ENCODE measurements at places on chromosomes 16 and 17.

DNA sequence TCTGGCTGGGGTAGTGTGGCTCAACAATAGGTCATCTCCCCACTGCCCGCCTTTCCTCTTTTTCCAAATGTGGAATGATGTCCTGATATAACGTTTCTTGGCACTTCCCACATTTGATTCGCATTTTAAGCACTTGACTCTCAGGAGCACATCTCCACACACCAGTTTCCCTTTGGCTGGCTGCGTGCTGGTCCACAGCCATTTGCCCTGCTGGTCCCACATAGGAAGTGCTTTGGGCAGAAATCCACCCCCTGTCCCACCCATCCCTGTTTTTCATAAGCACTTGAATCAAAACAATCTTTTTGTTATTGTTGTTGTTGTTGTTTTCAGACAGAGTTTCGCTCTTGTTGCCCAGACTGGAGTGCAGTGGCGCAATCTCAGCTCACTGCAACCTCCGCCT, 24.0 kb upstream of the TNFRSF13B start:
- no peak for DNase-seq

- DNase-seq: peak; percentile 51
Measured at GRCh38 chr16:31427441-31428278, 500 bp downstream of the COX6A2 start.

DNA sequence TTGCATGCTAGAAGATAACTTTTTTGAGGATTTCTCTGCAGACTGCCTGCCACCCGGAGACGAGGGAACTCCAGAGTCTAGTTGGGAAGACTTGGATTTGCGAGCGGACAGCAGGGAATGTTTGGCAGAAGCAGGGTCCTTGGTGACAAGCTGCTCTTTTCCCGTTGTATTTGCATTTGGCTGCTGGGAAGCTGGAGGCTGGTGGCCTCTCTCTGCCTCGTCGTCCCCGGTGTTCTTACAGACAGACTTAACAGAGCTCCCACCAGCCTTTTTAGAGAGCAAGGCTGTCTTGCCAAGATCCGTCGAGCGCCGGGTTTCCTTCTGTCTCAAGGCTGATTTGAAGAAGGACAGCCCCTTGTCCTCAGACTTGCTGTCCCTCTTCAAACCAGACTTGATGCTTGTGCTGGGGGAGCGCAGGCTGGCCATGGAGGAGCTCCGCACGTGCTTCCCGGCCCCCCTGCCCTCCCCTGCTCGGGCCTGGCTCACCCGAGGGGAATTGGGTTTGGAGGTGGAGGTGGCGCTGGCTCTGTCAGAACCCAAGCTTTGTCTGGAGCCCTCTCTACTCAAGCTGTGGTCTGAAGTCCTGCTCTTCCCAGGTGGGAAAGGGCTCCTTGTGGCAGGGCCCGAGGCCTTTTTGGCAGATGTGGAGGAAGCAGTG, 81.0 kb downstream of the USP31 start:
- no peak for DNase-seq

DNA sequence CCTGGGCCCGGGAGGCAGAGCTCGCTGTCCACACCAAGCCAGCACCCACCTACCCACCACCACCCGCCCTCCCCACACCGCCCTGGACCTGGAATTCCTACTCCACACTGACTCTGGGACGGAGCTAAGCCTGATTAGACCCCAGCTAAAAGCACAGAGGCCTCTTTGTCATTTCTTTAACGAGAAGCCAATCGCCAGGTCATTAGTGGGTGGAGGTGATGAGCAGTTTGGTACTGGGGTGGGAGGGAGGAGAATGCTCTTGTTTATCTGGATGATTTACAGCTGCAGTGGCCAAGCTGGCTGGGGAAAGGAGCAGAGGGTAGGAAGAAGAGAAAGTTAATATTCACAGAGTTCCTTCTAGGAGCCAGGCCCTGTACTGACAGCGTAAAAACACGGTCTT, 6.0 kb upstream of the BHLHA9 start:
- DNase-seq: no peak

DNA sequence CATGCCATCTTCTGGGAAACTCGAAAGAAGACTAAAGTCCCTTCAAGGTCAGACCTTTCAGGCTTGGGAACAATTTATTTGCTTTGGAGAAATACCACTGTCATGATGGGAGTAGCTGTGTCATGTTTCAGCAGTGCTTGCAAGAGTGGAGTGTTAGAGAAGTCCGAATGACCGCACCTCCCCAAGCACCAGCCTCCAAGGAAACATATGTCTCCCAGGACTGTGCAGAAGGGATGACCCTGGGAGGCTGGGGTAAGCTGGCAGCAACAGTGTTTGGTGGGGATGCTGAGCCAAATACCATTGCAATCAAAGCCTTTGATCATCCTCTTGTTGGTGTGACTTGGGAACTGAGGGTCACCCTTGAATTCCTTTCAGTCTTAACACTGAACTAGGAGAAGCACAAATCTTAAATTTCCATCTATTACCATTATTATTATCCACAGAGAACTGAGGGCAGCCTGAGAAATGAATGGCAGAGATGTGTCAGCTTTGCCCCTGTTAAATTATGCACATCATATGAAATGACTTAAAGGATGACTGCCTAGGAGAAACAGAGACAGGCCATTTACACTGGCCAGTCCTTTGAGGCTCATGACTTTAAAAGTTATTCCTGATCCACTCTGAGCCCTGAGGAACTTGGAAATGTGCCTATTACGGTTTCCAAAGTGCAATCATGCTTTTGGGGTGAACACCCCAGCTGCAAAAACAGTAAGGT, 244.9 kb downstream of the CA10 start:
- DNase-seq: no peak

DNA sequence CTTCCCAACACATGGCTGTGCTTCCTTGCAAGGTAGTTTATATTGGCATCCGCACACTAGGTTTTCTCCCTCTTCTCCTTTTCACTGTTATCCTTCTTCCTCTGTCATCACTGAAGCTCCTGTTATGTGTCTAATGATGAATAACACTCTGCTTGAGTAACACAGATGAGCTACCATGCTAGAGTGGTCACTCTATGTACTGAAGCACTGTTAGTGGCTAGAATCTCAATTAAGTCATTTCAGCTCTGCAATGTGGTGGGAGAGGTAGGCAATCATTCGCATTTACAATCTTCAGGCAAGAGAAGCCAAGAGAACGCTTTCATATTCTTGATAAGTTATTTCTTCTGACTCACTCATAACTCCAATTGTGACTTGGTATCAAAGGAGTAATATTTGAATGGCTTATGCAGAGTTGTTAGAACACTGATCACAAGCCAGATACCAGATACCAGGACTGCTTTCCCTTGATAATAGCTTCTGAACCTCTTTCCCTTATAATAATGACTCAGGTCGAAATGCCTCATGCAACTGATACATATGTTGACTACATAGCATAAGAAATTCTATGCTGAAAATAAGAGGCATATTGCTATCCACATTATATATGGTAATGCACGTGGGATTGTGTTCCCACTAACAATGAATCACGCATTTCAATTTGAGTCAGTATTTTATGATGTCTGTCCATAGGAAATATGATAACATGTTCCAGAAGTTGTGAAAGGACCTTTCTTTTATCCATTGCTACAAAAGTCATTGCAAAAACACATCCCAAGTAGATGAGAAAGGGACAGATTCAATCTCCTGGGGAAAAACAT, 158.0 kb upstream of the HS3ST3A1 start:
- DNase-seq: no peak

GRCh38 chr16:58440131-58440530, 47.9 kb downstream of the GINS3 start:
- DNase-seq: no peak

DNA sequence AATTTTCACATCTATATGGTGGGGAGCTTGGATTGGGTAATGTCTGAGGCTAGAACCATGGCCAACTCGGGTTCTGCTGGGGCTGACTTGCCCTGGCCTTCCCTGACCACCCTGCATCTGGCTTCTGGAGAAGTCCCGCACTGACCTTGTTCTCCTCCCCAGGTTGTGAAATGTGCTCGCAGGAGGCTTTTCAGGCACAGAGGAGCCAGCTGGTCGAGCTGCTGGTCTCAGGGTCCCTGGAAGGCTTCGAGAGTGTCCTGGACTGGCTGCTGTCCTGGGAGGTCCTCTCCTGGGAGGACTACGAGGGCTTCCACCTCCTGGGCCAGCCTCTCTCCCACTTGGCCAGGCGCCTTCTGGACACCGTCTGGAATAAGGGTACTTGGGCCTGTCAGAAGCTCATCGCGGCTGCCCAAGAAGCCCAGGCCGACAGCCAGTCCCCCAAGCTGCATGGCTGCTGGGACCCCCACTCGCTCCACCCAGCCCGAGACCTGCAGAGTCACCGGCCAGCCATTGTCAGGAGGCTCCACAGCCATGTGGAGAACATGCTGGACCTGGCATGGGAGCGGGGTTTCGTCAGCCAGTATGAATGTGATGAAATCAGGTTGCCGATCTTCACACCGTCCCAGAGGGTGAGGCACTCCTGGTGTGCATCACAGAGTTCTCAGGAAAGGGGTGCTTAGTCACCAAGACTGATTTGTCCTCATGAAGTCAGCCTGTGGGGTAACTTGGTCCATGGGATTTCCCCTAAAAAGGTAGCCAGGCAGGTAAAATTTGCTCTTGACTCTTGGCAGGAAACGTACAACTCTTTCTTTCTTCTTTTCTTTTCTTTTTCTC, 6.1 kb downstream of the NOD2 start:
- no peak for DNase-seq

- DNase-seq: no peak
Measured at GRCh38 chr16:18945233-18945632, 19.0 kb upstream of the SMG1 start.

GRCh38 chr16:50310308-50311133, 44.2 kb downstream of the ADCY7 start:
- no peak for DNase-seq

- DNase-seq: peak; percentile 97
Measured at GRCh38 chr16:67892899-67893742, at the start of gene PSKH1. Gene PSKH1 (plus strand): TSS chr16:67893254. CDS start chr16:67908750, 15,496 bp downstream.

GRCh38 chr16:87062569-87063442, 254.4 kb downstream of the C16orf95 start:
- peak; percentile 55 for DNase-seq

DNA sequence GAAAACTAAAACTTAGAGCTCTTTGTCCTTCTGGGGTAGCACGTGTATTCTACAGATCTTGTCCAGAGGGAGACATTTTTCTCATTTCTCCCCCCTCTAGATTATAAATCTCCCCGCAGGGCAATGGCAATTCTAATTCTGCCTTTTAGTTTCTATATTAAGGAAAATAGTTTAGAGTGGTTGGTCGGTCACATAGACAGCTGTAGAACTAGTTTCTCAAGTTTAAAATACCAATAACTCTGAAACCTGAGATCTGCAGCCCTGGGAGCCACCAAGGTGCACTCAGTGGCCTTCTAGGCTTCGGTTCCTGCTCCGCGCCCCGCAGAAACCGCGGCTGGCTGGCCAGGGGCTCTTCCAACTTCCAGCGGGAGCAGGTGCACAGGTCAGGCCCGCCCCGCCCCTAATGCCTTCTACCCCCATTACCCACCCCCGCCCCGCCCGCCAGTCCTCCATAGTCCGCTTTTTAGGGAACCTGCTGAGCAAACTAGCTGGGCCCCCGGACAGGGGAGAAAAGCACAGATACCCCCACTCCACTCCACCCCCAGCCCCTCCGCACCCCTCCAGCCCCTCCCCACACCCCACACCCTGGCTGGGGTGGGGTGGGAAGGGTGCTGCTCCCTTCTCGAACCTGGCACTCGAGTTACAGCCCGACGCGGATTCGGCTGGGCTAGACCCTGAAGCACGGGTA, 431 bp downstream of the SLFN11 start:
- no peak for DNase-seq

- DNase-seq: no peak
Measured at GRCh38 chr16:89822188-89823086, 5.8 kb upstream of the SPIRE2 start.

- no peak for DNase-seq
Measured at GRCh38 chr17:82938486-82938872, 98.7 kb upstream of the ZNF750 start.

- no peak for DNase-seq
Measured at GRCh38 chr16:4085405-4085970, 30.8 kb downstream of the ADCY9 start.

DNA sequence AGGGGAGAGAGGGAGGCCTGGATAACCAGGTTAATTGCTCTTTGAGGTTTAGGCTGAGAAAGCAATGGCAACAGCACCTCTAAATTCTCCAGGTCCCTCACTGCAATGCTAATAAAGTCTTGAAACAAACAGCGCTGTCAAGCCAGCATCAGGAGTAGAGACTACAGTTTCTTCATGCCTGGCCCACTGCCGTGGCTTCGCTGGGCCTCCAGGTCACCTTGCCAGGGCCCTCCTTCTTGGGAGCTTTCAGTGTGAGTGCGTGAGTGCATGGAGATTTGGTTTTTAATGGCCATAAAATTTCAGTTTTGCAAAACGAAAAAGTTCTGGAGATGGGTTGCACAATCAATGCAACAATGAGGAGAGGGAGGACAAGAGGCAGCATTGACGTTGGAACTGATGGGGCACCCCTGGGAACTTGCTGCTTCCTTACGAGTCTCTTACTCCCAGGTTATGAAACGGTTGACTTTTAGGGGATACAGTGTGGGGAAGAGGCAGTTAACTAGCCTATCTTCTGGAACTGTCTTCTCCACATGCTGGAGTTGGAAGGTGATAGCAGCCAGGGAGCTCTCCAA, 229.4 kb downstream of the XYLT1 start:
- DNase-seq: no peak

- DNase-seq: peak; percentile 91
Measured at GRCh38 chr17:8152112-8152775, at the start of gene PER1. Gene PER1 (minus strand): TSS chr17:8152404. CDS start chr17:8150706, 1,698 bp downstream.

GRCh38 chr17:44905006-44906000, 6.1 kb upstream of the EFTUD2 start:
- DNase-seq: no peak

- DNase-seq: peak; percentile 51
Measured at GRCh38 chr16:64627781-64628180, 494.1 kb downstream of the CDH11 start.

DNA sequence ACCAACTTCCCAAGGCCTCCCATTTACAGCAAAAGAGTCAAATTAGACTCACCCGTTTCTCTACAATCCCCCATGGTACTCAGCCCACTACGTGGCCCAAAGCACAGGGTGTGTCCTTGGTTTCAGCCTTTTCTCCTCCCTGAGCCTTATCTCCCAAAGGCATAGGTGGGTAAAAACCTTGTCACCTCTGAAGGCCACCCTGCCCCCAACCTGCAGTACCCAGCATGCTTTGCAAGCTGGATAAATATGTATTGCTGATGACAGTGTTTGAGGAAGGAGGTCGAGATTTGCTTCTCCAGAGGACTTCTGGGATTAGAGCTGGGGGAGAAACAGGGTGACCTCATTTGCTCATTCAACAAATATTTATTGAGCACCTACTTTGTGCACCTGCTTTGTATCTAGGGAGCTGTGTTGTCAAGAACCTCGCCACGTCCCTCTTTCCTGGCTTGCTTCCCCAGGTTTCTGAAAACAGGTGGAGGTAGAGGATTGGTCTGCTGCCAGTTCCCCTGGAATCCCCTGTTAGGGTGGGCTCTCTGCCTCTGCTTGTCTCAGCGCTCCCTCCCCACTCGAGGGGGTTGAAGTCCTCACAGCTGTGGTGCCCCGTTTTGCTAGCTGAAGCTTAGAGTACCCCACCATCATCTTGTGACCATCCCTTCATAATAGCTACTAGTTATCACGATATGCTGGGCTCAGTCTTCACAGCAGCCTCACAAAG, 3.0 kb downstream of the LASP1 start:
- DNase-seq: no peak

- no peak for DNase-seq
Measured at GRCh38 chr17:10620823-10621222, 36.3 kb downstream of the MYH3 start.
